ENCODE measurements at places on chromosomes 4 and X.

- no peak for DNase-seq
Observed at GRCh38 chr4:610411-611261, 14.7 kb upstream of the PDE6B start.

- no peak for DNase-seq
Observed at GRCh38 chrX:14506866-14507265, 22.5 kb upstream of the GLRA2 start.

DNA sequence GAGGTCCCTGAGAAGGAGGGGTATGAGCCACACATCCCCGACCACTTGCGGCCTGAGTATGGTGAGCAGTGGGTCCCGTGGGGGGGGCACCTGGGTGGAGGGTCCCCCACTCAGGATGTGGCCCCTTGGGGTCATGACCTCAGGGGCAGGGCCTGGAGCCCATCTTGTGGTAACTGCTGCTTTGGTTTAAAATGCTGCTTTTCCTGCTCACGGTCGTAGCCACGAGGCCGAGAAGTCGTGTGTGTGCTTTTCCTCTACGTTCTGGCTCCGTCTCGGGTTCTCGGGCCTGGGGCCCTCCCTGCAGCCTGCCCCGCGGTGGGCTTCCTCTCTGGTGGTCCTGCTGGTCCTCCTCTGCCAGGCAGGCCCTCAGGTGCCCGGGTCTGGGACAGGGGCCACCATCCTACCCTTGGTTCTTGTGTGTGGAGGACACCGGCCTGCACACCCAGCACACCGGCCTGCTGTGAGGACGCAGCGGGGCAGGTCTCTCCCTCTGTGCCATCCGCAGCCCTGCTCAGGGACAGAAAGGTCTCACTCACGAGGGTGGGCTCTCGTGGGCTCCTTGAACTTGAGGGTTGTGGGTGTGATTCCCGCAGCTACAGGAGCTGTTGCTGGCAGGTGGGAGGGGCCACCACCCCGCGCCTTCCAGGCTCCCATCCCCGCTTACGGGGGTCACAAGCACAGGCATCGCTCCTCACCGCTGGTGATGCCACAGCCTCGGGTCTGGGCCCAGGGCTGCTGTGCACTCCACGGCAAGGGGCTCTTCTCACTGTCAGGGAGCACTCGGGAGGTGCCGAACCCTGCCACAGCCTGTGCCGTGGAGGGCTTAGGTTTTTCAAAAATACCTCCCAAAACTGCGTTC lies 19.6 kb downstream of the UVSSA start:
- DNase-seq, result no peak

GRCh38 chrX:110454336-110454735 lies 95.7 kb downstream of the RTL9 start:
- DNase-seq, result no peak

- no peak for DNase-seq
Observed at GRCh38 chr4:148495463-148495862, 53.2 kb upstream of the NR3C2 start.

DNA sequence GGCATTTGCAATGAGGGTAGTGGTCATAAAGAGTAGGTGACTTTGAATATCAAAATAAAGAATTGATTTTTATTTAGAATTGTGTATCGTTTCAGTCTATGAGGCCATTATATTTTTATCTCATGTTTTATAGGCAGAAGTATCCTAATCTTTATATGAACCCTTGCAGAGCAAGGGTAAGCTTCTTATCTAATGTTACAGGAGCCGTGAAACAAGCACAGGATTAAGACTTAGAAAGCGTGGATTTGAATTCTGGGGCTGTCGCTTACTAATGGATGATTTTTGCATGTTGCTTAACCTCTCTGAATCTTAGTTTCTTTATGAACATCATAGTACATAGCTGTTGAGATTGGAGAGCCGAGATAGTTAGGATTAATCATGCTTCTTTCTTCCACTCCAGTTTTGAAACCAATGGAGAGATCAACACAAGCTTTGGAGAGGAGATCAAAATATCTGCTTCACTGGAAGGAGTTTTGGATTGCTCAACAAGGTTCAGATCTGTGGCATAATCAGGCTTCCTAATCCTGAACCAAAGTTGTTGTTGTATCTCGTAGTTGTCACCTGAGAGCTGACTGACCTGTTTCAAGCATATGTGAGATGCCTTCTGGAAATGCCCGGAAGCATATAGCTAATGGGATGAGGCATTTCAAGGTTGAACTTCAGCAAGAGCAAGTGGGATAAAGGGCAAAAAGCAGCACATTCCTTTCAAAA lies 166.9 kb upstream of the GK2 start:
- peak; percentile 73 for DNase-seq

DNA sequence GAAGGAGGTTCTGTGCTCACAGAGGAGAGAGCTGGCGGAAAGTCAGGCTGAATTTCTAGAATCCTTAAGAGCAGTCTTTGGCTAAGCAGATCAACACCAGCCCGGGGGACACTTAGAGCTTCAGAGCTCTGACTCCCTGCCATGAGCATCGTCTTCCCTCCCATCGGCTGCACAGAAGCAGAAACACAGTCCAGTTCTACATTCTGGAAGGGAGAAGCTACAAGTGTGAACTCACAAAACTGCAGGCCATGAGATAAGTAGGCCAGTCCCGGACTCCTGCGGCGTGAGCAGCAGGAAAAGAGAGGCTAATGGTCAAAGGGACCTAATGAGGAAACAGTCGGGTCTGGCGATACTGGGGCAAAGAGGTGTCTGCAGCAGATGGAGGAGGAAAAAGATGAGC lies 211.5 kb downstream of the DHX15 start:
- no peak for DNase-seq

DNA sequence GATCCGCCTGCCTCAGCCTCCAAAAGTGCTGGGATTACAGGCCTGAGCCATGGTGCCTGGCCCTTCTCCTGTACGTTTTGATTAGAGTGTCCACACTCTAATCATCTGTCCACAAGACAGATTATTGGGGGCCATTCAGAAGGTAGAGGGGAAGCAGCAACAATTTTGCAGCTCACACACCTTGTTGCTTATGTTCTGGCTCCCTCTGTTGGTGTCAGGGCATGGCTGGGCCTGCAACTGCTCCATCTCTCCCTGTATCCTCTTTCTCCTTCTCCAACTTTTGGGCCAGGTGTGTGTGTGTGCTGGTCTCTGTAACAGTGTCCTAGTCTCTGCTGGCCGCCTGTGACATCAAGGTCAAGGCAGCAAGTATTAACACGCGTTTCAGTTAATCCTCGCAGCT lies 125.5 kb upstream of the MBNL3 start:
- DNase-seq, result peak; percentile 41

DNA sequence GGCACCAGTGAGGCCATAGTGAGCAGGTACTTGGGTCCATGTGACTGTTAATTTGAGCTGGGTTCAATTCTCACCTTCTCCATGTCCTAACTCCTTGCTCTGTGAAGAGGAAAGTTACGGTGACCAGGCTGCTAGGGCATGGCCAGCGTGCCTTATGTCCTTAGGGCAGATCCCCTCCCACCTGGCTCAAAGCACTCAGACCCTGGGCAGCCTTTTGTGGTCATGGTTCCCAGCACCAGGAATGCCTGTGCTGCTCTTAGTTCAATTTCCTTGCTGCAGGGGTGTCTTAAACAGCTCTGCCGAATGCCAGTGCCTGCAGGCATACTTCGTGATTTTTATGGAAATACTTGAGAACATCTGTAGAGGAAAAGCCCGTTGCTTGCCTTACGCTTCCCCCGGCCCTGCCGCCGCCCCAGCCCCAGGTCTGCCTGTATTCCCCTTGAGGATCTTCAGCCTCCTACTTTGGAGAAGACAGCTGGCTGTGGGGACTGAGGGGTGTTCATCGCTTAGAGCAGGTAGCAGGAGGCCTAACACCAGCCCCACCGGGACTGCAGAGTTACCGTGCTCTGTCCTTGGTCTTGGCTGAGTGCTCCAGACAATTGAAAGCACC lies 3.1 kb upstream of the CDK16 start:
- peak; percentile 28 for DNase-seq

Measured in NCI-H82 (cell line).